ENCODE measurements at places on chromosomes 2 and 18. TPM values are rescaled to one million over a fixed set of nuclear protein-coding genes. Genes with fewer than 3 reads are reported as not detected.

The CNGA3 gene
- total RNA-seq: not detected

The ALPG gene
- total RNA-seq: not detected

The HAUS1 gene
- total RNA-seq: 39.7 TPM

The ZNF396 gene
- total RNA-seq: 0.56 TPM

The TMEM169 gene
- under 0.01 TPM for total RNA-seq

The SPHKAP gene
- not detected for total RNA-seq

The CPO gene
- not detected for total RNA-seq

The ACMSD gene
- total RNA-seq: not detected

The RPE gene
- 72.0 TPM for total RNA-seq

The NR4A2 gene
- total RNA-seq: under 0.01 TPM

The PPM1B gene
- total RNA-seq: 22.0 TPM

The TTR gene
- not detected for total RNA-seq

The METTL4 gene
- 10.0 TPM for total RNA-seq

The HRH4 gene
- not detected for total RNA-seq

The VWC2L gene
- total RNA-seq: not detected

The C2orf72 gene
- not detected for total RNA-seq

The RFTN2 gene
- 3.8 TPM for total RNA-seq

The CFAP65 gene
- under 0.01 TPM for total RNA-seq
